Hippocampal formation (tissue), 2 donors: ENCODE measurements at places on chromosomes 6 and 20.

- DNase-seq: no peak
Measured at GRCh38 chr6:7300926-7301325, 12.1 kb downstream of the SSR1 start.

- DNase-seq: no peak
Measured at GRCh38 chr20:19045371-19045770, 167.1 kb upstream of the SLC24A3 start.

- DNase-seq: no peak
Measured at GRCh38 chr6:106688177-106688951, 59.0 kb downstream of the QRSL1 start.

- no peak for DNase-seq
Measured at GRCh38 chr20:58843128-58843556, 7.6 kb downstream of the GNAS-AS1 start.

- DNase-seq: no peak
Measured at GRCh38 chr6:162468326-162468725, 259.2 kb downstream of the PRKN start.

- no peak for DNase-seq
Measured at GRCh38 chr20:64162239-64162910, 1.9 kb upstream of the MYT1 start.

DNA sequence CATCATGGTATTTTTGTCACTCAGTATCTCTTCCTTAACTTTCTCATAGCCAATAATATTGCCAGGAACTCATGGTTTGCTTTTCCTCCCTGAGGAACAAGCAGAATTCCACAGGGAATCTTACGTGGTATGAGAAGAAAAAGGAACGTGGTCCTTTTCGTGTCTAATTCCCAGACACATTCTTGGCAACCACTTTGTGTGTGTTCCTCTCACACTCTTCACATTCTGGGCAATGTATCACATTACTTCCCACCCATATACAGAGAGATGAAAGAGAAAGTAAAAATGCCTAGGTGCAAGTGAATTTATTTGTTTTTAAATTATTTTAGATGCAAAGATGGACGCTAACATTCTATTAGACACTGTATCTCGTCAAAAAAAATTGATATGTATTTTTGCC, 102.7 kb downstream of the PTPRK start:
- DNase-seq: no peak

DNA sequence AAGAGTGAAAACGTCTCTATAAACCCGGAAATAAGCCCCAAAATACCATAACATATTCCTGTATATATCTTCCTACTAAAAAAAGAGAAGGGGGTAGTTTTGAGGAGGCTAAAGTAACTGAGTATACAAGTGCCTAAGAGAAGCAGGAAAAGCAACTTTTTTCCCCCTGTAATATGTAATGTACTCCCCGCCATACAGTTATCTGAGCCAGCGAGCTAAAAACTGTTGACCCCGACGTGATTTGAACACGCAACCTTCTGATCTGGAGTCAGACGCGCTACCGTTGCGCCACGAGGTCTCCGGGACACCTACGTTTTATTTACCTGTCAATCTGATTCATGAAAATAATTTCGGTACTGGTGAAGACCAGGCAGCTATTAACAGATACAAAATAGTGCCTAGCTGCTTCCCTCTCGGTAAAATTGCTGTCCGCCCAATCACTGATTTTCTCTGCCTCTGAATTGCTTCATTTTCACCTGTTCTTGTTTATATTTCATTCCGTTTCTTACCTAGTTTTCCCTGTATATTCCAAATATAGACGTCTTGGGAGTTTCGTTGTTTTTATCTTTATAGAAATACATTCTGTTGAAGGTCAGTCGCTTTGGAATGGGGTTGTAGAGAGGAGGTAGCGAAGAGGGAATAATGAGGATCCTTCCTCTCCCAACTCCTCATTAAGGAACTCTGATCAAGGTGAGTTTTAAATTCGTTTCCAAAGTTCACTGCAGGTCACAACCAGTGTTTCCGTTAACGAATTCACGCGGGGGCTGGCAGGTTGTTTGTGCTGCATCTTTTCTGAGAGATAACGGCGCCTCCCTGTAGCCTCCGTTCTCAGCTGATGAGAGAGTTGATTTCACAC, 33.6 kb upstream of the BTN3A2 start:
- DNase-seq: no peak

DNA sequence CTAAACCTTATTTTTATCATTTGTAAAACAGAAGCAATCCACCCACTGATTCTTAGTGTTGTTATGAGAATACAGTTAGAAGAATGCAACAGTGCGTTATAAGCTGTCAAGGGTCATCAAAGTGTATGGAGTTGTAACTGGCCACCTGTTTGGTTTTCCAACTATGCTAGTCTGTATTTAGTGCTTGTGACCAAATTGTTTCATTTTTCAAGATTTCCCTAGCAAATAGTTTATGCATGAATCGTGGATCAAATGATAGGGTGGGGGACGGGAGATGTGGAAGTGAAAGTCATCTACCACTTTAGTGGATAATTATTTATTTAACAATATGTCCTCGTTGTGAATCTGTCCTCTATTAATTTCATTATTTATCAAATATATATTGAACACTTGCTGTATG, 175.4 kb upstream of the HDDC2 start:
- no peak for DNase-seq

GRCh38 chr20:2652724-2653555, 508 bp downstream of the NOP56 start:
- no peak for DNase-seq

- no peak for DNase-seq
Measured at GRCh38 chr6:70312165-70312745, 9.4 kb upstream of the COL9A1 start.

GRCh38 chr6:169042061-169042460, 211.6 kb downstream of the THBS2 start:
- no peak for DNase-seq

DNA sequence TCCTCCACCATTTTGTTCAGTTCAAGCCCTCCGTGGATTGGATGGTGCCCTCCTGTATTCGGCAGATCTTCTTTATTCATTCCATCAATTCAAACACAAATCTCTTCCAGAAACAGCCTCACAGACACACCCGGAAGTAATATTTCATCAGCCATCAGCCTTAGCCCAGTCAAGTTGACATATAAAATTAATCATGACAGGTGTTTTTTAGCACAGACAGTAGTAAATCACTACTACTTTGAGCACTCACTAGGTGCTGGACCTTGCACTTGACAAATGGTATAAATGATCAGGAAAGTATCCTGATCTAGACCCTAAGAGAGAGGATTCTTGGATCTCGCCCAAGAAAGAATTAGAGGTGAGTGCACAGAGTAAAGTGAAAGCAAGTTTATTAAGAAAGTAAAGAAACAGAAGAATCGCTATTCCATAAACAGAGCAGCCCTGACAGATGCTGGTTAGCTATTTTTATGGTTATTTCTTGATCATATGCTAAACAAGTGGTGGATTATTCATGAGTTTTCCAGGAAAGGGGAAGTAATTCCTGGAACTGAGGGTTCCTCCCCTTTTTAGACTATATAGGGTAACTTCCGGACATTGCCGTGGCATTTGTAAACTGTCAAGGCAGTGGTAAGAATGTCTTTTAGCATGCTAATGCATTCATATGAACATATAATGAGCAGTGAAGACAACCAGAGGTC, 194.6 kb upstream of the LAMP5 start:
- no peak for DNase-seq

DNA sequence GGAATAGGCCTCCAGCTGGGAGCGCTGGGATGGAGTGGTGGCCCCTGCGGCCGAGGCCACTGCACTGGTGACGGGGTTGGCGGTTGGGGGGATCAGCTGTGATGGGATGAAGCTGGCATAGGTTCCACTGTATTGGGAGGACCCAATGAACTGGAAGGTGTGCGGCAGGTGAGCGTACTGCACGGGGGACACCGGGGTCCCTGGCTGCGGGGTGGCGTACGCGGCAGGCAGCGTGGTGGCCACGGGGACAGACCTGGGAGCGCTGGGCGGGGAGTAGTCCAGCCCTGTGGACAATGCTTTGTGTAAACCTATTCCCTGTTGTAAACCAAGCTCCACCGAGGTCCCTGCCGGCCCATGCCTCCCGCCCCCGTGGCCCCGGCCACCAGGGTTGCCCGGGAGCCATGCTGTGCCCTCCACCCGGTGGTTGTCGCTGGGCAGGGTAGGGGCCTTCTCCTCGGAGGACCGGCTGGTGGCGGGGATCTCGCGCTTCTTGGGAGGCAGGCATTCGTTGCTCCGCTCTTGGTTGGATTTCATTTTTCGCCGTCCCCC, 89.5 kb downstream of the GMPR start:
- no peak for DNase-seq

DNA sequence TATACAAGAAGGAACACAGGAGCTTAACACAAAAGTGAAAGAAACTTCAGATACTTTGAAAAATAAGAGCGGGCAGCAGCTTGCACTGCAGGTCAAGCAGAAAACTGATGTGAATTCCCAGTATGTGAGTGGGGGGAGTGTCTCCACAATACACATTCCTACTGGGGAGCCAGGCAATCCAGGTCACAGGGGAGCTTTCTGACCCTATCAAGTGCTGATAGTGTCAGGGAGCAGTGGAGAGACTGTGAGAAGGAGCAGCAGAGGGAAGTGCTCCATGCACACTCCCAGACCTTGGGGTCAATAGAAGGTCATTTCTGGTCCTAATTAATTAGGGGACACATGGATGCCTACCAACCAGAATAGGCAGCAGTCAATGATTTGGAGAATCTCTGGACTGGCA, 59.4 kb downstream of the PDSS2 start:
- no peak for DNase-seq

GRCh38 chr6:37024656-37025337, 19.3 kb downstream of the FGD2 start:
- no peak for DNase-seq

- DNase-seq: no peak
Measured at GRCh38 chr20:58481481-58482021, 33.6 kb downstream of the APCDD1L start.

DNA sequence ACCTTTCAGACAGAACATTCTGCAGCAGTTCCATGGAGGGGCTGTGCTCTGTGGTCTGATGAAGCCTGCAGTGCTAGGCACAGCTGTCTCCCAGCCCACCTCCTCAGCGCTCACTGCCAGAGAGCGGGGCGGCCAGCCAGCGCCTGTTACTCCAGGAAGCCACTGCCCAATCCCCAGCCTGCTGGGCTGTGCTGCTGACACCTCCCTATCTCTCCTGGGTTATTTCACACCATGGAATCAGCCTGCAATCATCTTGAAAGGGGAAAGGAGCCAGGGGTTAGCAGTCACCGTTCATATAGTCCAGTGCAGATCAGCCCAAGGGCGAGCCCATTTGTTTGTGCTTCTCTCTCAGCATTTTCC, 46.3 kb upstream of the NHSL1 start:
- no peak for DNase-seq
